ENCODE measurements at places on chromosomes 12 and 14.
A peak's percentile ranks its signal among the peaks of the same experiment; 100 is the strongest.

- peaks cover 2% of the 10 kb centered on the region for H3K4me1 ChIP-seq
- no peak overlapping the region for H3K4me3 ChIP-seq
- DNase-seq = peak; percentile 7
- H3K36me3 ChIP-seq = no peaks in the 10 kb centered on the region
- no peaks in the 10 kb centered on the region for H3K27me3 ChIP-seq
These were observed 196.3 kb downstream of the EPS8 start for GRCh38 chr12:15592934-15593333.

GRCh38 chr12:66587912-66588311 lies 91.0 kb downstream of the GRIP1 start:
- H3K27ac ChIP-seq = no peak overlapping the region
- H3K36me3 ChIP-seq = no peaks in the 10 kb centered on the region
- H3K4me3 ChIP-seq = no peak overlapping the region
- DNase-seq = peak; percentile 41
- H3K27me3 ChIP-seq = no peaks in the 10 kb centered on the region

GRCh38 chr12:56288705-56289387 lies 11.3 kb downstream of the CS start:
- DNase-seq = no peak
- H3K4me3 ChIP-seq = no peak overlapping the region
- peaks cover 32% of the 10 kb centered on the region for H3K36me3 ChIP-seq
- H3K4me1 ChIP-seq = no peaks in the 10 kb centered on the region
- H3K27ac ChIP-seq = no peak overlapping the region

DNA sequence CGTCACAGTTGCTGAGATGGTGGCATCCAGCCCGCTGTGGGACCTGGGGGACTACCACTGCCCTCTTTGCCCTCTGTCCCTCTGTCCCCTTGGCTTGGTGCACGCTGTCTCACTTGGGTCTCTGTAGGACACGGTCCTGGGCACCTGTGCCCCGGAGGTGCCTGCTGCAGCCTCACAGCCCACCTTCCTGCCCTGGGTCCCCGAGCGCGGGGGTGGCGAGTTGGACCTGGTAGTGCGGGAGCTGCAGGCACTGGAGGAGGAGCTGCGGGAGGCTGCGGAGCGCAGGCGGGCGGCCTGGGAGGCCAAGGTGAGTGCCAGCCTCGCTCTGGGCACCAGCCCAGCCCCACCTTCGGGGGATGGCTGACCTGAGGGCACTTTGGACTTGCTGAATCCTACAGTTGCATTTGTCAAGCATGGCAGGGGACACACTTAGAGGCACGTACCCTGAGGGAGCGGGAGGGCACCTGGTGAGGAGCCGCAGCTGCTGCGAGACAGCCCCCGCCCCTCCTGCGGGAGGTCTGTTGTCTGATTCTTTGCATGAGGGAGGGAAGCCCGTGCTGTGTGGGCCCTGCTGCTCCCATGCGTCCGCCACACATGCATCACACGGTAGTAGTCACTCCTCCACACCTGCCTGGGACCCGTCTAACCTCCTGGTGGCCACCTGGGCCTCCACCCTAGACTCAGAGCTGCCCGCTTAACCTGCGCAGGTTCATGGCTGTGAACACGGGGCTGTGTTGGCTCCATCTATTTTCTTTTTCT lies 6.8 kb downstream of the TEDC1 start:
- no peak overlapping the region for H3K4me3 ChIP-seq
- H3K4me1 ChIP-seq = no peaks in the 10 kb centered on the region
- no peaks in the 10 kb centered on the region for H3K36me3 ChIP-seq
- DNase-seq = no peak
- no peaks in the 10 kb centered on the region for H3K27me3 ChIP-seq
- no peak overlapping the region for H3K27ac ChIP-seq
